ENCODE measurements at places on chromosomes 4 and X. TPM values are rescaled to one million over a fixed set of nuclear protein-coding genes. Genes with fewer than 3 reads are reported as not detected.

RGN gene
- total RNA-seq, result 6.7 TPM

TCP11X2 gene
- total RNA-seq, result 1.6 TPM

RHOXF2 gene
- total RNA-seq, result not detected

- DNase-seq, result no peak
Observed at GRCh38 chr4:77209012-77209411, 52.0 kb downstream of the CCNG2 start.

DNA sequence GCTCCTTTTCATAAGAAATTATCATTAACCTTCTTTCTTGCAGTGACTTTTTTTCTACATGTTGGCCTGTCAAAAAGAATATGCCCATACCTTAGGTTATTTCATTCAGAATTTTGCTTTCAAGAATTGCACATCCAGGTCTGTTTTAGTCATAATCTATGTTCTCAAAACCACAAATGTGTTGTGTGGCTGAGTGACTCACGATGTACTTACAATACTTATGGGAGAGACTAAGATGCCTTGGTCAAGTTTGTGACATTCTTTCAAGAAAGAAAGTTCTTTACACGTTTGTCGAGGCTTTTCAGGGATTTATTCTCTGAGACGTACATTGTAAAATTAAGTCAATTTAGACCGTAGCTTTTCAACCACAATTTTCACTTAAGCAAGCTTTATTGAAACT is 396.7 kb downstream of the FSTL5 start:
- no peak for DNase-seq

DNA sequence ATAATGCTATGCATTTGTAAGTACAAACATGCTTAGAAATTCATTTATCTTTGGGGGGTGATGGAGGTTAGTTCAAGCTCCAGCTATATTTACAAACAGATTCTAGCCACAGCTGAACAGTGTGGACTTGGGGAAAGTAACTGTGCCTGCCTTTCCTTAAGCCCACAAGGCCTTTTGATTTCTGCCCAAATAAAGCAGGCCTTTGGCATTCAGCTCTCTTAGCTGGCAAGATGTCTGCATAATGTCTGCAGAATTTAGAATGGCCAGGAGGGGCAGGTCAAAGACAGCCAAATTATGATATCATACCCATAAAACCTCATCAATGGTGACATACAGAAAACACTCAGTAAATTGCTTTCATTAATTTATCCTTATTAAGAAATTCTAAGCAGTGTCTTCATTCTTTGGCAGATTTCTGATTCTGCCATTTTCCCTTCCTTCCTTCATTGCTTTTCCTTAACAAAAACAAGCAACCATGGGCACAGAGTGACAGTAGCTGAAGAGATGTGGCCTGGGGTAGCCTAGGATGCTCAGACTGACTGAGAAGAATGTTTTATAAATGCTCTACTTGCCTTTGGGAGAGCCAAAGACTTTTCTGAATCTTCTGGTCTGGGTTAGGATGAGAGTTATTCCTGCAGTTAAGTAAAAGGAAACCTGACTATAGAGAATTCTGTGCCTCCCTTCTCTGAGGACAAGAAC is 538.7 kb upstream of the NR3C2 start:
- DNase-seq, result no peak

DNA sequence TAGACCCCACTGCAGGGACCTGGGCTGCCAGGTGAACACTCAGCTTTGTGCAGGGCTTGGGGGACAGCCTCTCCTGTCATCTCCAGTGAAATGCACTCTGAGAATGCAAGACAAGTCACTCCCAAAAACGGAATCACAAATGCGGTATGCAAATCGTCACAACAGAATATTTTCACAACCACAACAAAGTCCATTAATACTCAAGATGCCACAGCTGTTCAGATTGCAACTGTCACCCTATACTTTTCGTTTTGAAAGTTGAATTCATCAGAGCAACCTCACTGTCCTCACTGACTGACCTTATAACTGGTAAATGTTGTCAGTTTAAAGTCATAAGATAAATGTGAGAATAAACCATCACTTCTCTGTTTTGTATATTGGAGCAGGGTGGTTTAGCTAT is 16.6 kb downstream of the JAKMIP1 start:
- no peak for DNase-seq

- DNase-seq, result peak; percentile 57
Observed at GRCh38 chr4:144356941-144357381, 216.4 kb upstream of the GYPA start.

- peak; percentile 51 for DNase-seq
Observed at GRCh38 chrX:38220415-38221390, at the start of gene SRPX. Gene SRPX (minus strand): TSS chrX:38220871. CDS start chrX:38220792, 79 bp downstream.

- DNase-seq, result no peak
Observed at GRCh38 chr4:86156531-86156930, 203.3 kb downstream of the MAPK10 start.

DNA sequence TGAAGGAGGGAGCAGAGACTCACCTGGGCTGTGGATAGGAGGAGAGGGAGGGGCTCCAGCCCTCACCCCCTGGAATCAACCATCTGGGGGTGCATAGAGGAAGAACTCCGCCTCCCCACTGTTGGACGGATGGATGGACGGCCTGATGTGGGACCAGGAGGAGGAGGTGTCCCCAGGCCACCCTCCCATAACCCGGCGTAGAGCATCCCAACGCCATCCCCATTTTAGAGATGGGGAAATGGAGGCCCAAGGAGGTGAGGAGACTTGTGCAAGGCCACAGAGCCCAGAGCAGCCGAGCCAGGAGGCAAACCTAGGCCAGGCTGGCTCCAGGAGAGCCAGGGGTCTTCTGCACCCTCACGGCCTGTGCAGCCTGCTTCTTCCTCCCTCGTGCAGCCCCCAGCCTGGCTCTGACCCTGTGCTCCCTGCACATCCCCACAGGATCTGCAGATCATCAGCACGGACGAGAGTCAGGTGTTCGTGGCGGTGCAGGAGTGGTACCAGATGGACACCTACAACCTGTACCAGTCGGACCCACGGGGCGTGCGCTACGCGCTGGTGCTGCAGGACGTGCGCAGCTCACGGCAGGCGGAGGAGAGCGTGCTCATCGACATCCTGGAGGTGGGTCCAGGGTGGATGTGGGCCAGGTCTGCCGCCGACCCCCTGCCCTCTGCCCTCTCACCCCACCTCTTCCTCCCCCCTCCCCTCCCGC is 241.0 kb upstream of the PSAPL1 start:
- no peak for DNase-seq

Data from GM23338 (cell line).